ENCODE measurements at places on chromosomes 7 and 10.

- no peak for DNase-seq
These were observed 53.5 kb downstream of the SCIN start for GRCh38 chr7:12623885-12624498.

GRCh38 chr7:26388256-26388655 lies 96.6 kb downstream of the SNX10 start:
- no peak for DNase-seq

DNA sequence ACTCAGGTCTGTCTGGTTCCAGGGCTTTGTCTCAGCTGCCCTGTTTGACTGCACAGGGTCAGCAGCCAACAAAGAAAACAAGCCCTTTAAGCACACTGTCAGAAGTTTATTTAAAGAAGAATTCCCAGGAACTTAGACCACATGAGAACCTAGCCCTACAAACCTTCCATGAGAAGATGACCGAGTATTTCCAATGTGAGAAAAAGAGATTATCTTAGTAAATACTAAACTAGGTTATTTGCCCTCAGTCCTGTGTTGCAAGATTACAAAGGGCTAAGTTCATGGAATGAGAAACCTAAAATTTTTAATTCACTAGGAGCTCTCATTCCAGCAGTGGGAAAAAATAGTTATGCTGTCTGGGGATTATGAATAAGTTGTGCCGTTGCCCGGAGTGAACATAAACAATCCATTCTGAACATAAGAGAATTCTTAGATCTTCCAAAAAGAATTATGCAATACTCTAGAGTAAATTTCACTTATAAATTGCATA lies 46.7 kb downstream of the NOC3L start:
- DNase-seq, result no peak

DNA sequence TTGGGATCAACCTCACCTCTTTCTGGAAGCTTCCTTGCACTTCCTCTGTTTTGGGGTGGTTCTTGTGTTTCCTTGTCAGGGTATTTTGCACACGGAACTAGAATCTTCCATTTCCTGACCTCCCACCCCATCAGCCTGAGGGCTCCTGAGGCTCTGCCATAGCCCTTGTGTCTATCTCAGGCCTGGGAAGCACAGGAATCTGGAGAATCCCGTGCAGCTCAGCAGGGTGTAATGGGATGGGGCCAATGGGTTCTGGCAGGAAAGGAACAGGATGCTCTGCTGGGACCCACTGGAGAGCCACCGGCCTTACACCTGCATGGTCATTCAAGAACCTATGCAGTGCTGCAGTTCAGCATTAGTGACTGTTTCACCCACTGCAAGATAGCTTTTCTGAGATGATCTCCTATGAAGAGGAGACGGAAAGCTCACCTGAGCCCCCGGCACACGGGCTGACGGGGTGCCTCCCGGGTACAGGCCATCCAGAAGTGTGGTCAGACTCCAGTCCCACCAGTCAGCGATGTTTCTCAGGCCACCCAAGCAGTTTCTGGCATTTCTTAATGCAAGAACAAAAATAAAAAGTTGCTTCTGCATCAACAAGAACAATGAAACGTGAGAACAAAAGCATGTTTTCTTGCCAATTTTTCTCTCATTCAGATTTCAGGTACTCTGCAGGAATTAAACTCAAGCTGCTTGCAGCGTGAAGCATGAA lies 133.2 kb downstream of the PKD1L1 start:
- no peak for DNase-seq

DNA sequence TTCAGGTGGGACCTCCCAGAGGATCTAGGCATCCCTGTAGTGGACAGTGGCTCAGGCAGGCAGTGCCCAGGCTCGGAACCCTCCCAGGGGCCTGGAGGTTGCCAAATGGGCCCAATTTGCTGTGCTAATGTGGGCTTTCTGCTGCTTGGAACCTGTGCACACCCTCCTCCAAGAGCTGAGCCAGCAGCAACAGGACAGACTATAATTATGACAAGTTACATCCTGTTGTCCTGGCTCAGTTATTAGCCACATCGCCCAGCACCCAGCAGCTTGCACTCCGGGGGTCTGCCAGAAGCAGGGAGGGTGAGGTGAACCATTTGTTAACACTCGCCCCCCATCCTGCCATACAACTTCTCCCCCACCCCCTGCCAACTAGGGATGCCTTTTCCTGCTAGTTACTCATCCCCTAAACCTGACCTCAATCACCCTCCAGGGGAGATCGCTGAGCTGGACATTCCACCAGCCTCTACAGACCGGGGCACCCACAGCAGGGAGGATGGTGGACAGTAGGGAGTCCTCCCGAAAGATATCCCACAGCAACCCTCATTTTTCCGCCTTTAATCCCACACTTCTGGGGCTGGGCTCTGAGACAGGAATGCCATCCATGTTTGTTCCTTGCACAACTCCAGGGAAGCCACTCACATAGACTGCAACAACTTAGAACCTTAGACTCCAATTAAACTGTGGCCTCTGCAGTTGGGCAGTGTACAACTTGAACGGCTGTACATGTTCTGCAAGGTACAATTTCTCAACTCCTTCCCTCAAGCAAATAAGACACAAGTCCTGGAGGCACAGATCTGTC lies 7.9 kb upstream of the MYL10 start:
- DNase-seq, result no peak

DNA sequence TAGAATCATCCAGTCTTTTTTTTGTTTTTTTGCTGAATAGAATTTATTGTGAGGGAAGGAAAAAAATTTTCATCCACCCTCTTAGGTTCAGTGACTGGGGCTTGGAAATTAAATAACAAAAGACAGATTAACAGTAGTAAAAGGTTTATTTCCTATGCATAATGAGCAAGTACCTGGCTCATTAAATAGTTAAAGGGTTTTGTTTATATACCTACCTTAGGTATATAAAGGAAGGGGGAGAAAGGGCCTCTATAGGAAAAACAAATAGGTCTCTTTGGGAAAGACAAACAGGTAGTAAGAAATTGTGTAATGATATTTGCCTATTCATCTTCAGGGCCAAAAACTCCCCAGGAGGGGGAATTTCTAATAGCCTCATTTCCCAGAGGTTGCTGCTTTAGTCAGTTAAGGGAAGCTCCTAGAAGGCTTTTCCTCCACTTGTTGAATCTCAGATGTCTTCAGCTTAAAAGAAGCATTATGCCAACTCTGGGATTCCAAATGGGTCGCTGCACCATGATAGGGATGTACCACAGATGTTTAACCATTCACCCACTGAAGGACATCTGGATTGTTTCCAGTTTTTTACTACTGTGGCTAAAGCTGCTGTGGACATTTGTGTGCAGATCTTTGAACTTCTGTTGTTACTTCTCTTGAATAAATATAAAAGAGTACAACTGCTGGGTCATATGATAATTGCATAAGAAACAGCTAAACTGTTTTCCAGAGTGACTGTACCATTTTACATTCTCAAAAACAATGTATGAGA lies 11.3 kb downstream of the ACADSB start:
- DNase-seq, result no peak

Data from stimulated activated CD4-positive, alpha-beta T cell treated with anti-CD3 and anti-CD28 coated beads, Interleukin-12 subunit alpha, Interleukin-12 subunit beta, amount 100 ng/mL, for 24 hours (primary cell).